Caki2 (cell line): ENCODE measurements at places on chromosomes 7 and 10.

DNA sequence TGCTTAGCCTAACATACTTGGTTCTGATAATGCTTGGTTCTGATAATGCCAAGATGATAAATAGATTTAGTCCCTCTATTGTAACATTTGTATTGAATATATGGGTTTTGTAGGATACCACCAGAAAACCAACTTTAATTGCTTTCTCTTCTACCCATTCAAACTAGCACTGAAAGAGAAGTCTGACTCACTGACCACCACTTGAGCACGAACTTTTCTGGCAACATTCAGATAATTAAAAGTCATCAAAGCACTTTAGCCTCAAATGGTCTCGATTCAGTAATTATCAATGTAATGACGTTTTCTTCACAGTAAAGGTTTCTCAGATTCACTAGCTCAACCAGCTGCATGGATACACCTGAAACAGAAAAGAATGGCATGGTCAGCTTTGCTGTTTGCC is 63.0 kb downstream of the HDAC9 start:
- no peak for DNase-seq

GRCh38 chr7:155878674-155879073 is 66.4 kb upstream of the SHH start:
- no peak for DNase-seq

DNA sequence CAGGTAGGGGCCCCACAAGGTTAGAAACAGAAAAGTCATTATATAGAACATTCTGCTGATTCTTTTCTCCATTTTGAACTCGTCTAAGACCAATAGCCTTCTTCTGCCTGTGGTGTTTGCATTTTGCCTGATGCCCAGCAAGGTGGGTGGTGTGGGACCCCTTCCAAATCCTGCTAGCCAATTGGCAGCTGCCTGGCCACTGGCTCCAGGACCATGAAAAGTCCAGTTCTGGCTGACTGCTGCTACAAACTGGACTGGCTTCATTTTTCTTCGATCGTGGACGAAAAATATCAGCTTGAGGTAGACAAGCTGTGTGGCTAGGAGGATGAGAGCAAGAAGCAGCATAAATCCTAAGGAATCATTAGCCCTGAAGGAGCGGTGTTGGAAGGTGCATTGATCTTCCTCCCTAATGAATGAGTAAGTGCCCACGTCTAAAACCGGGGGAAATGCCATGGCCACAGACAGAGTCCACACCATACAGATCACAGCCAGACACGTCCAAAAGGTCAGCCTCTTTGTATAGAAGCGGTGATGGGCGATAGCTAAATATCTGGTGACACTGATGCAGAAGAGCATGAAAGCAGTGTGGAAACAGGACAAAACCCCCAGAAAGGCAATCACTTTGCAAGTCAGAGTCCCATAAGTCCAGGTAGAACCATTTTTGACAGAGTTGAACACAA is 2.7 kb downstream of the GPR85 start:
- no peak for DNase-seq

DNA sequence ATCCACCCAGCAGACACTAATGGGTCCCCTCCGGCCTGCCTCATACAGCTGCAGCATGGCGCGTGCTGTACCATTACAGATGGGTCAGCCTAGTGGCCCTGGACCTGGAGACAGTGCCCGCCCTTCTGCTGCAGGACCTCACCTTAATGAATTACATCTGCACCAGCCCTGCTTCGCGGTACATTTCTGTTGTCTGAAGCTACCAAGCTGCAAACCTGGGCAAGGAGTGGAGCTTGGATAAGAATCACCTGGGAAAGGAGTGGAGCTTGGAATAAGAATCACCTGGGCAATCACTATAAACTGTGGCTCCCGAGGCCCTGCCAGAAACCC is 33.0 kb upstream of the EN2 start:
- no peak for DNase-seq
